ENCODE measurements at places on chromosomes 3 and 15. TPM values are rescaled to one million over a fixed set of nuclear protein-coding genes. Genes with fewer than 3 reads are reported as not detected.

- DNase-seq, result no peak
Observed at GRCh38 chr3:184366619-184367289, 5.2 kb downstream of the POLR2H start.

GRCh38 chr3:115281697-115282675, 134.9 kb upstream of the ZBTB20 start:
- DNase-seq, result no peak

DNA sequence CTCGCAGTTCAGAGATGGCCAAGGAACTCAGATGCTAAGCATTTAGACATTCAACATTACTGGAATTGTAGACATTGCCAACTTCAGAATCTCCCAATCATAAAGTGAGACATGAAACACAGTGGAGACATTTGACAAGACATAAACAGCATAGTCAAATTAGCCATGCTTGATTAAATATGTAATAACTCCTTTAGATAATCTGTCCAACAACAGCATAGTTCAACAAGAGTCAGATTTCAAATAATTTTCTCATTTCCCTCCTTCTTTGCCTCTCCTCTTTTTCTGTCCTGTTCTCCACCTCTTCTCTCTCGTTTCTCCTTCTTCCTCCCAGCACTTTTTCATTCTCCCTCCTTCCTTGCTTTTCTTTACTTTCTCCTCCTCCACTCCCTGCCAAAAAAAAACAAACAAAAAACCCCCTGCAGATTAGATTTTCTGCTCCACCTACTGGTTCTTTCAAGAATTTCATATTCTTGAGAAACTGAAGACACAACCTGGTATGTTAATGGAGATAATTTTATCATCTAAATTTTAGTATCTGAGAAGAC, 20.2 kb downstream of the CPOX start:
- no peak for DNase-seq

DNA sequence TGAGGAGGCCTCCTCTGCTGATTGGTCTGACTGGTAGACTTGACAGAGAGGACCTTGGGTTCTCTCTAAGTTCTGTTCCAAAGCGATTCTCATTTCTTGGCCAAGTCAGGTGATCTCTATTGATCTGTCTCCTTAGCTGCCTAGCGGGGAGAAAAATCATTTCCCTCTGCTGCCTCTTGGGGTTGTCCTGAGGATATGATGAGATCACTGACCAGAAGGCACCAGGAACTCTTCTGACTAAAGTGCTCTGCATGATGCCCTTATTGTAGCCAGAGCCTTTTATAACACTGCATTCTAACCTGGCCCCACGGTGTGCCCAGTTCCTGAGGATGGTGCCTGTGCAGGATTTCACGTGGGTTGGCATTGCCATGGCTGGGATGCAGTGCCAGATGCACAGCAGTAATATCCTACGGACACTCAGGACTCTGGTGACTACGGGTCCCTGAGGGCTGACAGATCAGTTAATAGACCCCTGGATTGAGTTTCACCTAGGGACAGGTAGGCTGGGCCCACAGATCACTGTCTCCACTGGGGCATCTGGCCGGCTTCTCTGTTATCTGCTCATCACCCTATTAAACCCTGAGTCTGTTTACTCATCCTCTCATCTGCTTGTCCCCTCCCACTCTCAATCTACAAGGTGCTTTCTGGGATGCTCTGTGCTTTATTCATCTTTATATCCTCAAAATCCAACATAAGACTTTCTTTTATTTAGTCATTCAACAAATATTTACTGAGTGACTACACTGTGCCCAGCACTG, 3.9 kb upstream of the HEG1 start:
- no peak for DNase-seq

- DNase-seq, result no peak
Observed at GRCh38 chr3:35487376-35487775, 151.9 kb upstream of the ARPP21 start.

DNA sequence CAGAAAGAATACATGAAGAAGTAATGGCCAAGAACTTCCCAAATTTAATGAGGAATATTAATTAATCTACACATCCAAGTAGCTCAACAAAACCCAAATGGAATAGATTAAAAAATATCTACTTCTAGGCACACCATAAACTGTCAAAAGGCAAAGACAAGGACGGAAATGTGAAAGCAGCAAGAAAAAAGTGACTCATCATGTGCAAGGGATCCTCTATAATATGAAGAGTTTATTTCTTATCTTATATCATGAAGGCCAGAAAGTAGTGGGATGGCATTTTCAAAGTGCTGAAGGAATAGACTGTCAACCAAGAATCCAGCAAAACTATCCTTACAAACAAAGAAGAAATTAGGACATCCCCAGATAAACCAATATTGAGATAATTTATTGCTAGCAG, 73.9 kb upstream of the PRICKLE2 start:
- no peak for DNase-seq

GRCh38 chr15:57352535-57353316, 23.6 kb upstream of the CGNL1 start:
- DNase-seq, result no peak

- no peak for DNase-seq
Observed at GRCh38 chr3:155356594-155357370, 63.3 kb upstream of the STRIT1 start.

- no peak for DNase-seq
Observed at GRCh38 chr3:178686826-178687225, 150.6 kb downstream of the KCNMB2 start.

Gene IQCF2
- total RNA-seq, result not detected
